Transverse colon (tissue), 4 donors: ENCODE measurements at places on chromosomes 12 and 14. TPM values are rescaled to one million over a fixed set of nuclear protein-coding genes. Genes with fewer than 3 reads are reported as not detected.

The PPP1R13B gene
- total RNA-seq = 31.0 TPM

The BHLHE41 gene
- total RNA-seq = 22.8 TPM

The BATF gene
- 2.7 TPM for total RNA-seq

The ERBB3 gene
- 270 TPM for total RNA-seq

The ABCC9 gene
- 5.2 TPM for total RNA-seq

The CALM1 gene
- total RNA-seq = 1,199 TPM

The RNU4-1 gene
- total RNA-seq = not detected

The JDP2 gene
- 53.2 TPM for total RNA-seq

The SLC39A9 gene
- total RNA-seq = 24.5 TPM

The GPR135 gene
- total RNA-seq = 1.5 TPM

The TBC1D30 gene
- total RNA-seq = 7.8 TPM

The ADCY6 gene
- total RNA-seq = 112 TPM

The VDR gene
- total RNA-seq = 145 TPM

The C1QL4 gene
- not detected for total RNA-seq

- no peaks in the 10 kb centered on the region for H3K36me3 ChIP-seq
- no peaks in the 10 kb centered on the region for H3K4me1 ChIP-seq
- H3K27ac ChIP-seq = no peak overlapping the region
- no peak for DNase-seq
- H3K27me3 ChIP-seq = peaks cover 25% of the 10 kb centered on the region
These were observed 3.7 kb downstream of the ABHD12B start for GRCh38 chr14:50875359-50876070.

- H3K4me1 ChIP-seq = peaks cover 18% of the 10 kb centered on the region
- no peak overlapping the region for H3K4me3 ChIP-seq
- H3K27ac ChIP-seq = no peak overlapping the region
- DNase-seq = no peak
- no peaks in the 10 kb centered on the region for H3K27me3 ChIP-seq
These were observed 92.5 kb downstream of the BCL11B start for GRCh38 chr14:99179506-99179905.

DNA sequence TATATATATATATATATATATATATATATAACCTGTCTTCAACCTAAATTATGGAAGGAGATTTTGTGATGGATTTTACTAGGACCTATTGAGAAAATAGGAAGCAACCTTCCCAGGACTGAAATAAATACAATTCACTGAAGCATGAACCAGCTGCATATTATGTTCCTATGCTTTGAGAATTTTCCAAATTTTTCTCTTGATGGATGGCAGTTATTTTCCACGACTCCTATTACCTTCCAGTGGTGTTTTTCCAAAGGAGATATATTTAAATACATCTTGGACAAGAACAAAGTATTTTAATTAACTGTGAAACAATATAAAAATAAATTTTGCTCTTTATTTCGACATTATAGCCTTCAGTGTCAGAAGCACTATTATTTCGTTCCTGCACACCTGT lies 87.9 kb downstream of the TMTC1 start:
- no peaks in the 10 kb centered on the region for H3K4me1 ChIP-seq
- H3K4me3 ChIP-seq = no peak overlapping the region
- no peaks in the 10 kb centered on the region for H3K36me3 ChIP-seq
- H3K27me3 ChIP-seq = no peaks in the 10 kb centered on the region

GRCh38 chr12:21828779-21829178 lies 54.3 kb upstream of the KCNJ8 start:
- no peaks in the 10 kb centered on the region for H3K4me1 ChIP-seq
- no peaks in the 10 kb centered on the region for H3K36me3 ChIP-seq
- no peak overlapping the region for H3K4me3 ChIP-seq
- no peaks in the 10 kb centered on the region for H3K27me3 ChIP-seq

GRCh38 chr12:18926188-18926587 lies 188.3 kb downstream of the CAPZA3 start:
- no peaks in the 10 kb centered on the region for H3K36me3 ChIP-seq
- H3K4me1 ChIP-seq = no peaks in the 10 kb centered on the region
- H3K27ac ChIP-seq = no peak overlapping the region

- peaks cover 100% of the 10 kb centered on the region for H3K27me3 ChIP-seq
- H3K27ac ChIP-seq = no peak overlapping the region
- no peak for DNase-seq
- H3K4me3 ChIP-seq = no peak overlapping the region
- no peaks in the 10 kb centered on the region for H3K4me1 ChIP-seq
- no peaks in the 10 kb centered on the region for H3K36me3 ChIP-seq
These were observed 5.0 kb downstream of the TBX5 start for GRCh38 chr12:114400925-114401324.

- H3K27me3 ChIP-seq = no peaks in the 10 kb centered on the region
- H3K36me3 ChIP-seq = no peaks in the 10 kb centered on the region
- DNase-seq = no peak
- no peak overlapping the region for H3K4me3 ChIP-seq
- H3K27ac ChIP-seq = no peak overlapping the region
- no peaks in the 10 kb centered on the region for H3K4me1 ChIP-seq
These were observed 23.0 kb downstream of the GLT8D2 start for GRCh38 chr12:104026841-104027599.

- peaks cover 33% of the 10 kb centered on the region for H3K4me1 ChIP-seq
- H3K27ac ChIP-seq = no peak overlapping the region
- H3K27me3 ChIP-seq = peaks cover 68% of the 10 kb centered on the region
- DNase-seq = no peak
These were observed 332 bp upstream of the TBC1D30 start for GRCh38 chr12:64824130-64824499.

DNA sequence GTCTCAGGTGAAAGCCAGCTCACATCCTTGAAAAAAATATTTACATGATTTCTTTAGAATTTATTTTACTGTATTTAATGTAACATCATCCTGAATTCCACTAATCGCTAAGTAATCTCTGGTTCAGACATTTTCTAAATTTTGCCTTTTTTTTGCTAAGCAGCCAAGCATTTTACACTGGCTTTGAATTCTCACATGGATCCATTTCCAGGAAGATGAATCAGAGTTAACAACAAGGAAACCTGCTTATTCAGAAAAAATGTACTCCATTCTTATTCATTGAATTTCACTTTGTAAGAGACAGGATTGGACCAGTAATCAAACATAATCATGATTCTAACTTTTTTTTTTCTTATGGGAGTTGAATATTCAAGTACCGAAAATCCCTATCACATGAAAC lies 1785.1 kb upstream of the FLRT2 start:
- no peak overlapping the region for H3K4me3 ChIP-seq
- no peak overlapping the region for H3K27ac ChIP-seq
- DNase-seq = no peak
- H3K27me3 ChIP-seq = no peaks in the 10 kb centered on the region

GRCh38 chr12:71410844-71411243 lies 28.8 kb upstream of the LGR5 start:
- H3K4me3 ChIP-seq = no peak overlapping the region
- no peak overlapping the region for H3K27ac ChIP-seq
- no peaks in the 10 kb centered on the region for H3K4me1 ChIP-seq
- no peaks in the 10 kb centered on the region for H3K36me3 ChIP-seq
- no peak for DNase-seq
- no peaks in the 10 kb centered on the region for H3K27me3 ChIP-seq

- no peaks in the 10 kb centered on the region for H3K36me3 ChIP-seq
- H3K27me3 ChIP-seq = no peaks in the 10 kb centered on the region
- no peak for DNase-seq
- no peak overlapping the region for H3K27ac ChIP-seq
- peaks cover 9% of the 10 kb centered on the region for H3K4me1 ChIP-seq
These were observed 3.8 kb downstream of the COPZ1 start for GRCh38 chr12:54328595-54329337.

DNA sequence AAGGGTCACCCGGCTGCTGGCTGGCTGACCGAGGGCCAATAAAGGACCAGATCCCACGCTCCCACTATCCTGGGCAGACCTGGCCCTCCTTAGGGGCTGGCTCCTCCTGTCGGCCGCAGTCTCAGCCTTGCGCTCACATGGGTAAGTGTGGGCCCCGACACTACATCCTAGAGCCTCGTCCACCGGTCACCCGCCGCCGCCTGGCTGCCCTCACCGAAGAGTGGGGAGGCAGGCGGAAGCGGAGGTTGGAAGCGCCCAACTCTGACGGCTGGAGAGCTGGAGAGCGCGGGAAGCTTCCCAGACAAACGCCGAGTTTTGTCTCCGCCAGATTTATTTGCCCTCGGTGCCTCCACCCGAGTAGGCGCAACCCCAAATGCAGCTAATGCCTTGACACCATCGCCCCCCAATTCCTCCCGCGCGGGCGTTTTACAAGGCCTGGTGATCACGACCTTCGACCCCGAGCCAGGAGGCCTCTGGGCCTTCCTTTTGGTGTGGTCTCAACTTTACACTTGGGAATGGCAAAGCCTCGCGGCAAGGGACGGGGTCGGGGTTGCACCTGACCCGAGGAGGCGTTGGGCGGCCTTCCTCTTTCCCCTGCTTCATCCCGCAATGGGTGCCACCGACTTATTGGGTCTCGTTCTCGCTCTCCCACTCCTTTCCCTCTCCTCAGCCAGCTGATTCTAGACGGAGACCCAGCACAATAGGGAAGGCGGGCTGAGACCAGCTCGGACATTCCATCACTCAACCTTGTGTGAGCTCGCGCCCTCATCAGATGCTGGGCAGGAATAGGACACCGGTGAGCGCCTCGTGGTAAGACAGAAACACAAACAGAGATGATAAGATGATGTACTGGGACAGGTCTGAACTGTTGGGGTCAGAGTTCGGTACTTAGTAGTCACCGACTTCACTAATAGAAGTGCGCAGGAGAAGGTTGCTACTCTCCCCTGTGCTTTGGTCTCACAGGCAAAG lies 78.3 kb upstream of the ANO4 start:
- H3K4me1 ChIP-seq = peaks cover 9% of the 10 kb centered on the region
- no peak for DNase-seq
- H3K4me3 ChIP-seq = no peak overlapping the region
- H3K27me3 ChIP-seq = peaks cover 59% of the 10 kb centered on the region
- H3K27ac ChIP-seq = no peak overlapping the region

DNA sequence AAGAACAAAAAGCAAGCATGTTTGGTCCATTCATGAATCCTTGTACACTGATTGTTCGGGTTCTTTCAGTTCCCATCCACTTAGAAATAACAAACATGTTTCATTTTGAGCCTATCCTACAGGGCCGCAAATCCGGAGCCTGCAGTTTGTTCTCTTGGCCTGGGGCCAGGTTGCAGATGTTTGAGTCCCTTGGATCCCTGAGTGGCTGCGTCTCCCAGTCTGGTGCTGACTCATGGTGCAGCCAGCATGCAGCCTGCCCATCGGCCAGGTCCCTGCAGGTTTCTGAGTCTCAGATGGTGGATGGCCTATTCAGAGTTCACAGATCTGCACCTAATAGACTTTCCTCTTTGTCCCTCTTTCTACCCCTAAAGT lies 1.9 kb upstream of the DYNC1H1 start:
- H3K36me3 ChIP-seq = no peaks in the 10 kb centered on the region
- H3K4me1 ChIP-seq = peaks cover 27% of the 10 kb centered on the region
- no peak overlapping the region for H3K4me3 ChIP-seq
- peak overlapping the region; percentile 65 for H3K27ac ChIP-seq

DNA sequence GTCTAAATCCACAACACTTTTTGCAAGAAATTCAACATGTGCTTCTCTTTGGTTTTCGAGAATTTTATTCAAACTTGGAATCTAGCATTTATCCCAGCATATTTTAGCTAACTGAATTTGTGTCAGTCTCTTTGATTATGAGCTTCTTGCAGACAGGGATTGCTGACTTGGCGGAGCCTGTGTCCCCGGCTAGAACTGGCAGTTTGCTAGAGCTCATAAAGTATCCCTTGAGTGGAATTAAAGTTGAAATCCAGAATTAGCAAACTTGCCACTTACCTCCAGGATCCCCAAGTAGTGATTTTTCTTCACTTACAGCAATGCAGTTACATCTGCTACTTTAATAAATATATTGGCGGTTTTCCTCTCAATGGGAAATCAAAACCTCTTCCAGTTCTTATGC lies 306.9 kb downstream of the AACS start:
- H3K36me3 ChIP-seq = no peaks in the 10 kb centered on the region
- peaks cover 3% of the 10 kb centered on the region for H3K27me3 ChIP-seq
- H3K4me1 ChIP-seq = no peaks in the 10 kb centered on the region
- no peak overlapping the region for H3K27ac ChIP-seq

GRCh38 chr12:1445807-1446206 lies 148.6 kb downstream of the FBXL14 start:
- no peak overlapping the region for H3K4me3 ChIP-seq
- H3K27ac ChIP-seq = no peak overlapping the region
- no peaks in the 10 kb centered on the region for H3K27me3 ChIP-seq
- H3K36me3 ChIP-seq = no peaks in the 10 kb centered on the region

GRCh38 chr14:106657460-106657859 lies 1131.1 kb downstream of the TMEM121 start:
- no peaks in the 10 kb centered on the region for H3K36me3 ChIP-seq
- H3K4me1 ChIP-seq = no peaks in the 10 kb centered on the region
- no peak overlapping the region for H3K27ac ChIP-seq
- peaks cover 9% of the 10 kb centered on the region for H3K27me3 ChIP-seq
- H3K4me3 ChIP-seq = no peak overlapping the region

DNA sequence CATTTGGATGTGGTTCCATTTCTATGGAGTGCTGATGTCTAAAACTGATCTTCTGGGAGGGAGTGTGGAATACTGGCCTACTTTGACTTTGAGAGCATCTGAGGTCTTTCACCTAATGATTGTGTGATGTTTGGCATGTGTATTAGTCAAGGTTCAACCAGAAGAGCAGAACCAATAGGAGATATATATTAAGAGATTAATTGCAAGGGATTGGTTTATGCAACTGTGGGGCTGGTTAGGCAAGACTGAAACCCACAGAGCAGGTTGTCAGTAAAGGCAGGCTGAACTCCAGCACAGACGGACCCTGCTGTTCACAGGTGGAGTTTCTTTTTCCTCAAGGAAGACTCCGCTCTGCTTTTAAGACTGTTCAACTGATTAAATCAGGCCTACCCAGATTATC lies 11.6 kb downstream of the BMAL2 start:
- no peaks in the 10 kb centered on the region for H3K36me3 ChIP-seq
- H3K4me3 ChIP-seq = no peak overlapping the region
- no peaks in the 10 kb centered on the region for H3K27me3 ChIP-seq
- no peaks in the 10 kb centered on the region for H3K4me1 ChIP-seq
- DNase-seq = no peak

- no peaks in the 10 kb centered on the region for H3K36me3 ChIP-seq
- H3K4me1 ChIP-seq = peaks cover 20% of the 10 kb centered on the region
- no peak overlapping the region for H3K4me3 ChIP-seq
- H3K27me3 ChIP-seq = no peaks in the 10 kb centered on the region
- H3K27ac ChIP-seq = no peak overlapping the region
- no peak for DNase-seq
These were observed 1.8 kb upstream of the MYL6B start for GRCh38 chr12:56150563-56150962.

DNA sequence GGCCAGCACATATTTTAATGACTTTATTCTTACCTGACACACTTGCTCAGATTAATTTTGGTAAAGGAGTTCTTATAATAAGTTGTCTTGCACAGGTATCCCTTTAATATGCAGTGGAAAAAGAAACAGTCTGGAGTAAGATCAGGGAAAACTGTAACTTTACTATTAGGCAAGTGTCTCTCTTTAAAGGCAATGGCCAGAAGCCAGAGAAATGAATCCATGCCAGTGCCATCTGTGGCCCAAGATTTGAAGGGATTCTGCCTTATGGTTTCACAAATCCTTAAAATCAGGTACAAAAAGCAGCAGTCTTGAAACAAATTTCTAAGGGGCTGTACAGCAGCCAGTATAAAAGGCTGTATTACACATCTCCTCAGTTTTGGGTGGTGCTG lies 22.4 kb downstream of the NFYB start:
- H3K27me3 ChIP-seq = no peaks in the 10 kb centered on the region
- no peak for DNase-seq
- H3K36me3 ChIP-seq = peaks cover 27% of the 10 kb centered on the region
